ENCODE measurements at places on chromosomes 6 and 20.

DNA sequence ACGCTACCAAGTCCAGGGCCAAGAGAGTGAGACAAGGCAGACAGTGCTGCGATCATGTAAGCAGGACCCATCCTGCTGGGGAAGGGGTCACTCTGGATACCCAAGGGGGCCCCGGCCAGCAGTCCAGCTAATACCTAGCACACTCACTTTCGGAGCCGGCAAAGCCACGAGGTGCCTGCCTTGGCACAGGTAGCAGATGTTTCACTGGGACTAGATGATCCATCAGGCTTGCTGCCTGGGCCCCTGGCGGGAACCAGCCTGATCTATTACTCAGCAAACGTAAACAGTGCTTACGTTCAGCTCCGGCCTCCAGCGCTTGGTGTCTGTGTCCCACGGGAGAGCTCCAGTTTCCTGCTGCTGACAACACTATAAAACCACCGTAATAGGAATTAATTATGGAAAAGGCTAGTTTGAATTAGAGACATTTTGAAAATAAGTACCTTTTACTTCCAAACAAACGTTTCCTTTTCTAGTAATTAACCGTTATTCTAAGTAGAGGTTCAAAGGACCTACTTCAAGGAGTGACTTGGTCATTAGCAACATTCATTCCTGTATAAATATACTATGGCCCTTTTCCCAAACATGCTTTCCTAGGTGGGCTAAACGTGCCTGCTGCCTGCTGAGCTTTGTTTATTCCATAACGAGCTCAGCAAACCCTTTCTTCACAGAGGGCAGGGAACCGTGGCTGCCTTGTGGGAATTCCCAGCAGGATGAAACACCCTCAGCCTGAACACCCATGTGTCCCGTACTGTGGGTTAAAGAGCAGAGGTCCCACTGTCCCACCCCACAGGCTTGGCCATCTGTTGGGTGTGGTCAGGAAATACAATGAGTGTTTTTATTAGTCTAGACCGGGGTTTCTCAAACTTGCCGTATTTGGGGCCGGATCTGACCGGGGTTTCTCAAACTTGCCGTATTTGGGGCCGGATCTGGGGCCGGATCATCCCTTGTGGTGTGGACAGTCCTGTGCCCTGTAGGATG is 18.4 kb downstream of the SLC22A23 start:
- no peak for DNase-seq

- no peak for DNase-seq
These were observed 54.6 kb upstream of the PIM1 start for GRCh38 chr6:37115236-37115895.

GRCh38 chr20:41143354-41143753 is 6.0 kb downstream of the PLCG1 start:
- no peak for DNase-seq

- no peak for DNase-seq
These were observed 34.4 kb upstream of the ZNF184 start for GRCh38 chr6:27507041-27507956.

DNA sequence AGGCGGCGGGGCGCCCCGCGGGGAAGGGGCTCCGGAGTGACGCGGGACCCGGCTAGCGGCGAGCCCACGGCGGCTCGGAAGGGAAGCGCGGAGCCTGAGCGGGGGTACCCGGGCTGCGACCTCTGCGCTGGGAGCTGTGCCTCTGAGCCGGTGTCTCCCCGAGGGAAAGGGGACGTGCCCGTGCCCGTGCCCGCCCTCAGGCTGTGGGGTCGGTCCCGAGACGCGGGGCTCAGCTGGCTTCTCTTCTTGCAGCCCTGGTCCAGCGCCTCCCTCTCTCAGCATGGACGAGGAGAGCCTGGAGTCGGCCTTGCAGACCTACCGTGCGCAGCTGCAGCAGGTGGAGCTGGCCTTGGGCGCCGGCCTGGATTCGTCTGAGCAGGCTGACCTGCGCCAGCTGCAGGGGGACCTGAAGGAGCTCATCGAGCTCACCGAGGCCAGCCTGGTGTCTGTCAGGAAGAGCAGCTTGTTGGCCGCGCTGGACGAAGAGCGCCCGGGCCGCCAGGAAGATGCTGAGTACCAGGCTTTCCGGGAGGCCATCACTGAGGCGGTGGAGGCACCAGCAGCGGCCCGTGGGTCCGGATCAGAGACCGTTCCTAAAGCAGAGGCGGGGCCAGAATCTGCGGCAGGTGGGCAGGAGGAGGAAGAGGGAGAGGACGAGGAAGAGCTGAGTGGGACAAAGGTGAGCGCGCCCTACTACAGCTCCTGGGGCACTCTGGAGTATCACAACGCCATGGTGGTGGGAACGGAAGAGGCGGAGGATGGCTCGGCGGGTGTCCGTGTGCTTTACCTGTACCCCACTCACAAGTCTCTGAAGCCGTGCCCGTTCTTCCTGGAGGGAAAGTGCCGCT is 686 bp downstream of the ZGPAT start:
- peak; percentile 16 for DNase-seq

DNA sequence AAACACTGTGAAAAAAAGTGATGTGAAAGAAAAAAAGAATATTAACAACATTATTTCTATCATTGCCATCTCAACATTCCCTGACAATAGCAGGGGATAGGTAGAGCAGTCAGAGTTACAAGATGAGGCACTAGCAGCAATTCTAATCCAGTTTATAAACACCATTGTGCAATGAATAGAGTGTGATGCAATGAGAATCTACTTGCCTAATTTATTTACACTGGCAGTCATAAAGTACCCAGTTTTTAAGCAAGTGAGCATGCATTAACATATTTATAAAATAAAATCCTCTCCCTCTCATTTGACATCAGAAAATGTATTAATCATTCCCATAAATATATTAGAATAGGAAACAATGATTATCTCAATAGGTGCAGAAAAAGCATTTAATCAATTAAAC is 2.5 kb upstream of the MANEA start:
- no peak for DNase-seq

DNA sequence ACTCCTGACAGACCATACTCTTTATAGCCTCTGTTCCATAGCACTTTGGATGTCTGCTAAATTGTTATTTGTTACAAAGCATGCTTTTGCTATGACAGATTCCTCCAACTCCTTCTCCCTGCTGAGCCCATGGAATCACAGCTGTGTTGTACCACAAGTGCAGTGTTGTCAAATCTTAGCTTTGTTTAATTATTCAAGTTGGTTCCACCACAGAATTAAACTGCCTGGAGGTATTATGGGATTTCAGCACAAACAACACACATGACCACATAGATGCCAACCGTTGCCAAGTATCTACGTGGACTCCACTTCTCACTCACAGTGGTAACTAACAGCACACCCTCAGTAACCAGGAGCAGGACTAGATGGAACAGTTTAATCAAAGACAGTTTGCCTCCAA is 32.7 kb upstream of the MARCKS start:
- DNase-seq = no peak

GRCh38 chr20:45322952-45323383 is 14.9 kb upstream of the MATN4 start:
- no peak for DNase-seq

DNA sequence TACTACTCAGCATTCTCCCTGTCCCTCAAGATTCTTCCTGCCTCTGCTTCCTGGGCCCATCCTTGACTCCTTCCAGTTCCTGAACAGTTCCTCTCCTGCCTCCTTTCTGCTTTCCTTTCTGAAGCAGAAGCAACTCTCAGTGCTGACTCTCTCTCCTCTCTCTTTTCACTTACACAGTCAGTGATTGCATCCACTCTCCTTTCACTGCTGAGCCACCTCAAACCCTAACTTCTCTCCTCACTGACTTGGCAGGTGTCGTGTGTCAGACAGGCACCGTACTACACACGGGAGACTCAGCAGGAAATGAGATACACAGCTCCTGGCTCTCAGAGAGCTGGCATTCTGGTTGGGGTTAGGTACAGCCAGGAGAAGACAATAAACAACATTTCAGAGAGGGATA is 5.6 kb downstream of the ABHD16A start:
- no peak for DNase-seq

- DNase-seq = no peak
These were observed 82.3 kb upstream of the PLCB4 start for GRCh38 chr20:8986631-8987030.

- DNase-seq = peak; percentile 50
These were observed 19.2 kb downstream of the CHMP4B start for GRCh38 chr20:33830371-33830770.

DNA sequence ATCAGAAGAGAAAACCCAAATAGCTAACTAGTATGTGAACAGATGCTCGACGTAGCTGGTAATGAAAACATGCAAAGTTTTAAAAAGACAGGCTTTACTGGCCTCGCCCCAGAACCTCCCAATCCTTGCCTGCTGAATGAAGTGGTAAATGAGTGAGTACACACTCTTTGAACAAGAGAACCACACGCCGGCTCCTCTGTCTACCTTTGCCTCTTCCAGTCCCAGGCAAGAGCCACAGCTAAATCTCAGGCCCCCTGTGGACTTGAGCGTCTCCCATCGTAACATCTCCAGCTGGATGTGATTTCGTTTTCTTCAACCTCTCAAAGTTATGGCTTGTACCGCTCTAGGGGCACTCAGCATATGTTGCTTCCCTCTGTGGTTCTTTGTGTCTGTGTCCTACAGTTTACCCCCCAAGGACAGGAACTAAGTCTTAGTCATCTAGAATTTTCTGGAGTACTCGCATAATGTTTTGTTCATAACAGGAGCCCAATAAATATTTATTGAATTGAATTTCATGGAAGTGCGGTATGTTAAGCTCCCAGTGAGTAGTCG is 153.2 kb upstream of the TAB2 start:
- no peak for DNase-seq

DNA sequence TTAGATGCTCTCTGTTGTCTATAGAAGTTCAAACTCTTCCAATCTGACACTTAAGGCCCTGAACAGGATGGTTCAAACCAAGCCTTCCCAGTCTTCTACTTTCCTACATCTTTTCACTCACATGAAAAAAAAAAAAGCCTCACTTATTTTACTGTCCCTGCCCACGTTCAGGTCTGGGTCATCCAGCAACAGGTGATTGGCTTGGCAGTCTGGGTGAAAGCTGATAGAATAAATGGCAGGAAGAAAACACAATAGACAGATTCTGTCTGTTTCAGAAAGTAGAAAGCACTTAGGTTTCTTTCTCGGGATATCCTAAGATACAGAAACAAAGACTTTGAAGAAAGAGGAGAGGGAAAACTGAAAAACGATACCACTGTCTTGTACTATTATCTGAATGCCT is 61.8 kb upstream of the HSF2 start:
- DNase-seq = no peak

GRCh38 chr6:148193063-148193680 is 149.5 kb upstream of the SASH1 start:
- no peak for DNase-seq

- no peak for DNase-seq
These were observed 374.6 kb upstream of the SYNCRIP start for GRCh38 chr6:86017236-86017635.

- no peak for DNase-seq
These were observed 44.9 kb downstream of the SNAI1 start for GRCh38 chr20:50027611-50028105.

DNA sequence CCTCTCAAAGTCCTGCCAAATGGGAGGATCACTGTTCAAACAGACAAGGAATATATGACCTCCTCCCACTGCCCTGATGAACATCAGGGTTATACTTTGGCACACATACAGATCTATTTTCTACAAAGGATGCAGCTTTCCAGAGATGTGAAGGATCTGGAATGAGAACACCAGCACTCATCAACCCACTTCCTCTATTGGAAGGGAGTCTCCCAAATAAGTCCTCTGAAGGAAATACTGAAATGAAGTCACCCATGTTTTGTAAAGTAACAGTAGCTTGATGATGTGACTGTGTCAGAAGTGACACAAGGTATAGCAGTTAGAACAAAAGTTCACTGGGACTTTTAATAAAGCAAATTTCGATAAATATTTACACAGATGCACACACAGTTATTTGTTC is 104.9 kb downstream of the OGFRL1 start:
- DNase-seq = no peak

DNA sequence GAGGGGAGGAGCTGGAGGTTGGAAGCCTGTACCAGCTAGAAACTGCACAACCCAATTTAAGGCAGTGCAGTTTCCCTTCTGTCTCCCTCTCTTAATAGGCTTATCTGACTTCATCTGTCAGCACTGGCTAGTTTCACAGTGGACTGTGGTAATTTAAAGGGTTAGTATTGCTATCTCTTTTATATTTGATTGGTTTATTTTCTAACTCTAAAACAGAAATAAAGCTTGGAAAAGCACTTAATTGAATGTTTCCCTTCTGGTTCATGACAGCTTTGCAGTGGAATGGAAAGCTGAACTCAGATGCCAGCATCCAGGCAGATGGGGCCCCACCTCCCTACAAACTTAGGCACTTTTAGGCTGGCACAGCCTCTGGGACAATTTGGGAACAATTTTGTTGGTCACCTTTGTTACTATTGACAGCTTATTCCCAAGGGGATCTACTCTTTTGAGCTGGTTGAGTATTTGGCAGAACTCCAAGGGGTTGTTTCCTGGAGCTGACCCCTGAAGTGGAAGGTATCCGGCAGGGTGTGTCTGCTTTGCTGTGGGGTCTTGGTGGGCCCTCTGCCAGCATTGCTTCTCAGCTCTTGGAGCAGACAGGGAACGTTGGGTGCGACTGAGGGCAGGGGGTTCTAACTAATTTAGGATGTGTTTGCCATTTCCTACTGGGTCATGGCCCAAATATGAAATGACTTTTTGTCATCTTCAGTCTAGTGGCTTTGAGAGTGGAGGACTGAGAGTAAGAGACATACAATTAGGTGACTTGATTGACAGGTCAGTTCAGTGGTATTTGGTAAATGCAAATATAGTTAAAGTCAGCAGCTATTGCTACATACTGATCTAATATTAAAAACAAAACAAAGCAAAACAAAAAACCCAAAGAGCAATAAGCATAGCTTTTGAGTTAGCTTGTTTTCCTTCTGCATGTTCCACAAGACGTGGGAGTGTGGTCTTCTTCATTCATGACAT is 9.3 kb downstream of the SH3BGRL2 start:
- no peak for DNase-seq

DNA sequence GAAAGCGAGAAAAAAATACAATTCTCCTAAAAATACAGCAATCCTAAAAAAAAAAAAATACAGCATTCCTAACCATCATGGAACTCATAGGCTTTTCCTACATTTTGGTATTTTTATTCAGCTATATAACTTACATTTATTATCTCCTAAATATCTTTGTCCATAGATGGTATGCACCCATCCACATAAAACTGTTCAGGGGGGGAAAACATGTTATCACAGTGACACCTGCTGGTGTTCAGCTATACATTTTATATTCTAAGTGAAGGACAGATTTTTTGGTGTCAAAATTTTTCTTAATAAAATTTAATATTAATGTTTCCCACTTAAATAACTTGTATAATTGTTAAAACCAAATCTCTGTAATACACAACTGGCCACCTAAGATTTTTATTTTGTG is 58.0 kb downstream of the BLOC1S5 start:
- peak; percentile 18 for DNase-seq

GRCh38 chr20:61719691-61720347 is 345.9 kb downstream of the TAF4 start:
- DNase-seq = no peak

All from HAP-1 (cell line).